Stimulated activated naive CD4-positive, alpha-beta T cell (primary cell): ENCODE measurements at places on chromosomes 12 and 14.
A peak's percentile ranks its signal among the peaks of the same experiment; 100 is the strongest.

DNA sequence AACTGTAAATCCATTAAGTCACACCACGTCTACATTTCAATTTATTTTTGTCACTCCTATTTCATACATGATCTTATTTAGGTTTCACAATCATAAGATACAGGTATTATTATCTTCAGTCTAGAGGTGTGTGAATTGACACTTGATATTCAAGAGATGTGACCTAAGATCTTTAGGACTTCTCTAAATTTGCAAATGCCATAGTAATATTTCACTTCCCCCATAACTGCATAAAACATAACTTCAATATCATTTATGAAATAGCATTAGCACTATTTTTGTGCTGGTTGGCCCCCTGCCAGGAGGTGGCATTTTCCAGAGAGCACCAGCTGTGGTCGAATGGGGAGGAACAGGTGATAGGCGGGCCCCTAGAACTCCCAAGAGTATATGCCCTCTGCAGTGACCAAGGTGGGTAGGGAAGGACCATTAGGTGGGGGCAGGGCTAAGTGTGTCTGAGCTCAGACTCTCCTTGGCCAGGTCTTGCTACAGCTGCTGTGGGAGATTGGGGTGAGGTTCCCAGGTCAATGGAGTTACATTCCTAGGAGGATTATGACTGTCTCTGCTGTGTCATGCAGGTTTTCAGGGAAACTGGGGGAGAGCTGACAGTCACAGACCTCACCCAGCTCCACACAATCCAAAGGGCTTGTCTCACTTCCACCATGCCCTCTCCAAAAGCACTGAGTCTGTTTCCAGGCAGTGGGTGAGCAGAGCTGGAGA lies 49.2 kb upstream of the ERGIC2 start:
- DNase-seq, result no peak

DNA sequence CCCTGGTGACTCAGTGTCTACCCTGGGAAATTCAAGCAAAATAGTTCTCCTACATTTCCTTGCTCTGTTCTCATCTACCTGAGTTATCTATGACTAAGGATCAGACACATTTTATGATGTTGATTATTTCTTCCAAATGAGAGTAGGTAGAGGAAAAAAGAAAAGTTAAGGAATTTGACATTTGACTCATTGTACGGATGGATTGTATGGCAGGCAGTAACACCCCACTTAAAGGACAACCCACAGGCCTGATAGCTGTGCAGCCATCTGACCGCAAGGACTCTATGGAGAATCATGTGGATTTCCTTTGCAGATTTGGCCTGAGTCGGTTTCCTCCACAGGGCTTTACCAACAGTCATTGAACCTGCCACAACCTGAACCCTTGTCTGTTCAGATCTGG lies 540.3 kb downstream of the BCL11B start:
- DNase-seq, result no peak

- DNase-seq, result no peak
These were observed 162.1 kb upstream of the IFNG-AS1 start for GRCh38 chr12:67826946-67827720.

- DNase-seq, result no peak
These were observed 377 bp upstream of the TIMELESS start for GRCh38 chr12:56449622-56449984.

- peak; percentile 19 for DNase-seq
These were observed 900 bp upstream of the DPF3 start for GRCh38 chr14:72894623-72895378.

DNA sequence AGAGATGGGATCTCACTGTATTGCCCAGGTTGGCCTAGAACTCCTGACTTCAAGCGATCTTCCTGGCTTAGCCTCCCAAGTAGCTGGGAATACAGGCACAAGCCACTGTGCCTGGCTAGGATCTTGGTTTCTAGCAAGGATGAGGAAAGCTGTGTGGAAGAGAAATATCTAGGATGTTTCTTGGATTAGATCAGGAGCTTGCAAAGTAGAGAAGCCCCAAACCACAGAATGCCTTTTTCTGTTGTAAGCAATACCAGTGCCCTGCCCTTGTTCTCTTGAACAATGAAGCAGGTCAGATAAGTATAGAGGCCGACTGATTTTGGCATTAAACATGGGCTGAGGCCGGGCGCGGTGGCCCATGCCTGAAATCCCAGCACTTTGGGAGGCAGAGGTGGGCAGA lies 44.3 kb upstream of the STRN3 start:
- no peak for DNase-seq

DNA sequence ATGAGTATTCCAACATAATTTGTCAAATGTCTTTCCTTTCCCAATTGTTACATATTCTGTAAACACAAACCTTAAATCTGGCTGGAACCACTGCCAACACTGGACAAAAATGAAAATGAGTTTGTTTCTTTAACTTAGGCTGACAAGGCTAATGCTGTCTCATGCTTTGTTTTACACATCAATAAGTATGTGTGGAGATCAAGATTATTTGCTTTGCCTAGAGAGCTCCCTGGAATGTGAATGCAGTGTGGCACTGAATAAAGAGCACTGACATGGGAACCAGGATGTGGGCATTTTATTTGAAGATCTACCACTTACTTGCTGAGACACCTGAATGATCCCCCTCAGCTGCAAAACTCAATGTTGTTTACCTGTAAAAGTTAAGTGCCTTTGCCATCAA lies 61.7 kb downstream of the RALGAPA1 start:
- DNase-seq, result no peak

GRCh38 chr14:34059037-34059924 lies 108.4 kb upstream of the EGLN3 start:
- DNase-seq, result no peak

DNA sequence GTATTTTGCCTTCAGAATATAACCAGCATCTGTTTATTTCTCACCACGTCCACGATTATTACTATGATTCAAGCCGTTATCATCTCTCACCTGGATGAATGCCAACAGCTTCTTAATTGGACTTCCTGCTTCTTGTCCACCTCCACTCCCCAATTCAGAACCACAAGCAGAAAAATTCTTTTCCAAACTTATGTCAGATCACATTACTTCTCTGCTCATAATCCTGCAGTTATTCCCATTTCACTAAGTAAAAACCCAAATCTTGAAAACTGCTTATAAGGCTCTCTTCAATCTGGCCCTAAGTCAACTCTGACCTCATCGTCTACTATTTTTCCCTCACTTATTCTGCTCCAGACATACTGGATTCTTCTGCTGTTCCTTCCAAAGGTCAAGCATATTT lies 2.0 kb downstream of the CRY1 start:
- no peak for DNase-seq

GRCh38 chr12:119157978-119158377 lies 20.8 kb upstream of the HSPB8 start:
- no peak for DNase-seq

DNA sequence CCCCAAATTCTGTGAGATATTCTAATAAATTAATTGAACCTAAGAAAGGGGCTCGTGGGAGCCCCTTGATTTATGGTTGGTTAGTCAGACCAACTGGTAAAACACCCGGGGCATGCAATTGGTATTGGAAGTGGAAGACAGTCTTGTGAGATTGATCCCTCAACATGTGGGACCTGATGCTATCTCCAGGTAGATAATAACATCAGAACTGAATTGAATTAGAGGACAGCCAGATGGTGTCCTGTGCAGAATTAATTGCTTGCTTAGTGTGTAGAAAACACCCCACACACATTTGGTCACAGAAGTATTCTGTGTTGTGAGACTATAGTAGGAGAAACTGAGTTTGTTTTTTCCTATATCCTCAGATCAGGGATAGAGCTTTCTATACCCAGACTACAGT lies 22.0 kb downstream of the PYROXD1 start:
- no peak for DNase-seq
